ENCODE measurements at places on chromosomes 11 and 22. TPM values are rescaled to one million over a fixed set of nuclear protein-coding genes. Genes with fewer than 3 reads are reported as not detected.

Gene IGSF9B
- 16.1 TPM for total RNA-seq

Gene PLET1
- not detected for total RNA-seq

Gene SLC22A6
- total RNA-seq, result not detected

Gene UPK3A
- total RNA-seq, result not detected

Gene CLMP
- not detected for total RNA-seq

Gene SORL1
- total RNA-seq, result 419 TPM

Gene P2RX6
- total RNA-seq, result 4.5 TPM

DNA sequence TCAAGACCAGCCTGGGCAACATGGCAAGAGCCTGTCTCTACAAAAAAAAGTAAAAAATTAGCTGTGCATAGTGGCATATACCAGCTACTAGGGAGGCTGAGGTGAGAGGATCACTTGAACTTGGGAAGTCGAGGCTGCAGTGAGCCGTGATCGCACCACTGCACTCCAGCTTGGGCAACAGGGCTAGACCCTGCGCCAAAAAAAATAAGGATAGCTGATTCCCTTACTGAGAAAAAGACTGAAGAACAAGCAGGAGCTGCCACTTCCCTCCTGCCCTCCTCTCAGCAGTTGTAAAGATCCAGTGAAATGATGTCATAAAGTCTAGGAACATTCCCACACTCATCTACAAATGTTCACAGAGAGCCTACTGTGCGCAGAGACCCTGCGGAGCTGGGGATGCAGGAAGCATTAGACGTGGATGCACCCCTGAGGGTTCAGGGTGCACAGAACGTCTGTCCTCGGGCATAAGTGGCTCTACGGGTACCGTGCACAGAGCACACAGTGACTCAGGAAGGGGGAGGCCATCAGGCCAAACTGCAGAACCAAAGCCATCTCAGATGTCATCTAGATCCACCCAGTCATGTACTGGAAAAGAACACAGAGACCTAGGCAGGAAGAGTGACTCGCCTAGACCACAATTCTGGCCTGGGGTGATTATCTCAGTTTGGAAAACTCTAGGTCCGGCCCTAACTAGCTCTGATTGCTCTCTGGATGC is 11.7 kb downstream of the SEC14L2 start:
- no peak for DNase-seq

DNA sequence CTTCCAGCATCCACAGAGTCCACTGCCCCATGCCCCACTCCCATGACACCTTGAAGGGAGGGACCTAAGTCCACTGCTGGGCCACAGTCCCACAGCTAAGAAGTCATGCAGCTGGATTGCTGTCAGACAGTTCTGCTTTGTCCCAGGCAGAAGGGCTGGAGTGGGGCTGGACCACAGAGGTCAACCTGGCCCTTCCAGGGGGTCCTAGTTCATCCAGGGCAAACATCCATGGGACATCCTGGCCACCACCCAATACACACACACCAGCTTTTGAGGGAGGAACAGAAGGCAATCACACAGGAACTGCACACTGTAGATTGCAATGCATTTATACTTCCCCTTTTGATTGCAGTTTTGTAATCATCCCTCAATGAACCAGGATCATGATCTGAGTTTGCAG is 11.3 kb upstream of the APOL4 start:
- DNase-seq, result no peak

- DNase-seq, result no peak
Observed at GRCh38 chr11:2529173-2529572, 84.4 kb downstream of the KCNQ1 start.

- DNase-seq, result no peak
Observed at GRCh38 chr11:45262900-45263299, 23.2 kb downstream of the SYT13 start.

DNA sequence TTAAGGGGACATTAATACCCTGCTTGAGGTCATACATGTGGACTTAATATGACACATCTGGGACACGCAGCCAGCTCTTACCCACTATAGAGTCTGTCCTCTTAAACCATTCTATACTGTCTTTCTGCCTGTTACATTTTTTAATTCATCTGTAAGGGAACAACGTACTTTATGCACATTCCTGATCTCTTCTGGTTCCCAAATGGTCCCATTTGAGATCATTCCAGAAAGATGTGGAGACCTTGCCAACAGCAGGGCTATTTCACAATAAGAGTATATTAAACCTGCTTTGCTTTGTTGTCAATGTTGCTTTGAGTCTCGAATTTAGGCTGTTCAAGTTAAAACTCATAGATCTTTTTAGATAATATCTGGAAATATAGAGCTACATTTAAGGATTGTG is 332.2 kb upstream of the RAG2 start:
- DNase-seq, result no peak

GRCh38 chr11:117647872-117648271 is 149.1 kb downstream of the DSCAML1 start:
- no peak for DNase-seq

DNA sequence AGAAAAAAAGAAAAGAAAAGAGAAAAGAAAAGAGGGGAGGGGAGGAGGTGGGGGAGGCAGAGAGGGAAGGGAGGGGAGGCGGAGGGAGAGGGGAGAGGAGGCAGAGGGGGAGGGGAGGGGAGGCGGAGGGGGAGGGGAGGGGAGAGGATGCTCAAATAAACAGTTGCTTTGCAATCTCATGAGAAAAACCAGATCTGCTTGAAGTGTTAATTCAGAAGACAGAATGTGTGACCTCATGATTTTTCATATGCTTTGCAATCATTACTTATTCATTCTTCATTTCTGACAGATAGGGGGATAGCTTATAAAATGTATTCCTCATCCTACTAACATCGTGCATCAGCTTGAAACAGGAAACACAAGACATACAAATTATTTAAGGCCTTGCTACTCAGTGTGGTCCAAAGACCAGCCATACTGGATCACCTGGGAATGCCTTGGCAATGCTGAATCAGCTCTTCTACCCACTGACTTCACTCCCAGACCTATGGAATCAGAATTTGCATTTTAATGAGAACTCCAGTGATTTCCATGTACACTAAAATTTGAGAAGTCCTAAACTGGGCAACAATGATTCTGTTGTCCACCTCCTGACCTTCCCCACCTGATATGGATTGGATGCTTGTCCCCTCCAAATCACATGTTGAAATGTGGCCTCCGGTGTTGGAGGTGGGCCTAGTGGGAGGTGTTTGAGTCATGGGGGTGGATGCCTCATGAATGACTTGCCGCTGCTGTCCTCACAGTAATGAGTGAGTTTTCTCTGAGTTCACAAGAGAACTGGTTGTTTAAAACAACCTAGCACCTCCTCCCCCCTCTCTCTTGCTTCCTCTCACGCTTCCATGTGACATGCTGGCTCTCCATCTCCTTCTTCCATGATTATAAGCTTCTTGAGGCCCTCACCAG is 69.2 kb downstream of the CCDC34 start:
- no peak for DNase-seq

All from naive thymus-derived CD8-positive, alpha-beta T cell (primary cell).